Liver (tissue), 10 donors: ENCODE measurements at places on chromosomes 12 and 14. TPM values are rescaled to one million over a fixed set of nuclear protein-coding genes. Genes with fewer than 3 reads are reported as not detected.

GRCh38 chr12:130645751-130646150 lies 70.3 kb downstream of the RIMBP2 start:
- no peak for DNase-seq
- H3K4me1 ChIP-seq: no peaks in the 10 kb centered on the region
- no peaks in the 10 kb centered on the region for H3K27me3 ChIP-seq

DNA sequence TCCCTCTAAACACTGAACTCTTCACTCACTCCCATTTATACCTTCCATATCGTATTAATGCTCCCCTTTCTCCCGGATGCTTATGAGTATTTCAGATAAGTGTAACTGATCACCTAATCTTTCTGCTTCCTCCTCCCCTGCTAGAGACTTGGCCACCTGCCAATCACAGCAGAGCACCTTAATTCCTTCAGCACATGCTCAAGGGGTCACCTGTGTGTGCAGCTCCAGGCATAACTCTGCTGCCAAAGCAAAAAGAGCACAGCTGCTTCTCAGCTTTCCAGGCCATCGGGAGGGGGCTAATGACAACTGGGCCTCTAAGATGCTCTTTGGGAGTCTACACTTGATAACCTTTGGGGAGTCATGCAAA lies 106.9 kb upstream of the DYRK2 start:
- no peaks in the 10 kb centered on the region for H3K4me1 ChIP-seq
- H3K36me3 ChIP-seq: no peaks in the 10 kb centered on the region
- no peak overlapping the region for H3K27ac ChIP-seq
- no peak overlapping the region for H3K4me3 ChIP-seq
- no peaks in the 10 kb centered on the region for H3K27me3 ChIP-seq
- no peak for DNase-seq

DNA sequence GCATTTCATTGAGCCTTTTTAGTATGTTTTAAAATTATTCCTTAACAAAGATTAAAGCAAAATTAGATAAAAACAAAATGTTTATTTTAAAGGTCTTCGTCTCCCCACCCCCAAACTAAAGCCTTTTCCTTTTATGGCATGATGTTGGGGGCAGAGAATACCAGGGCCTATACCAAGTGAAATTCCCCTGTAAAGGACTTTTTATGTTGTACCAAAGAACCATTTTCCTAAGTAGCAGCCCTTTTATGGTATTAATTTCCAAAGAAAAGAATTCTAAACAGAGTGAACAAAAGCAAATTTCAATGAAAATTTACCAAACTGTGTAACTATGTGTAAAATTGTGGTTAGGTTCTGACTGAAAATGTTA lies 71.9 kb upstream of the GNPNAT1 start:
- no peak overlapping the region for H3K4me3 ChIP-seq
- no peak for DNase-seq
- H3K36me3 ChIP-seq: peaks cover 15% of the 10 kb centered on the region
- H3K27me3 ChIP-seq: no peaks in the 10 kb centered on the region
- H3K4me1 ChIP-seq: peaks cover 10% of the 10 kb centered on the region

DNA sequence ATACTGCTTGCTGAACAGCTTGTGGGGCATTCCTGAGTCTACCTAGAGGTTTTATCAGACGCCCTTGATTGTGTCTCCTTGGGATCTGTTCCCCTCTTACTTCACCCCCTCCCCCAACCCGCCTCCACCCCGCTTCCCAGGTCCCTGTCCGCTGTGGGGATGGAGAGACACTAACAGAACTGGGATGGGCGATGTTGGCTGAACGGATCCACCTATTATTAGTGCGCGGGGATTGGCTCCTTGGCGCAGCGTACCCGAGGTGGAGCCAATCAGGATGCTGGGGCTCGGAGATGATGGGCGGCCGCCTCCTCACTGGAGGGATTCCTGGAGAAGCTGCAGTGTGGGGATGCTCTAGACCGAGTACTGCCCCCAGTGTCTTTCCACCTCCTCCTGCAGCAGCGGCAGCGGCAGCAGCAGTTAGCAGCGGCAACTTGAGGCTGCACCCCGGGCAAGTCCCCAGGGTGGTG lies at the start of gene SYT1:
Gene SYT1, plus strand, starts transcription at position 372 of the 467 bp plus-strand sequence.
- H3K27me3 ChIP-seq: peaks cover 5% of the 10 kb centered on the region
- peak within 1 kb of the TSS; percentile 16 for H3K4me3 ChIP-seq
- H3K4me1 ChIP-seq: peaks cover 10% of the 10 kb centered on the region
- no peak for DNase-seq
- no peaks in the 10 kb centered on the region for H3K36me3 ChIP-seq
- H3K27ac ChIP-seq: no peak within 1 kb of the TSS

DNA sequence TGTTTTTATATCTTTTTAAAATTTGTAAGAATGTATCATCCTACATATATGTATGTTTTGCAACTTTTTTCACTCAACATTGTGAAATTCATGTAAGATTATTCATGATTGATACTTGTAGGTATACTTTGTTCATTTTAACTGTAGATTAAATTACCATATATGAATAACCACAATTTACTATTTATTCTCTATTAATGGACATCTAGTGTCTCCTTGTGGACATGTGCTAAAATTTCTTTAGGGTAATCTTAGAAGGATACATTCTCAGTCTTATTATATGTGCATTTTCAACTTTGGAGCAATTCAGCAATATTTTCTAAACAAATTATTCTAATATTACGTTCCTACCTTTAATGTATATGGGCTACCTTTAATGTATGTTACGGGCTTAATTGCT lies 192.4 kb downstream of the FUT8 start:
- H3K27me3 ChIP-seq: no peaks in the 10 kb centered on the region
- H3K4me1 ChIP-seq: no peaks in the 10 kb centered on the region
- H3K36me3 ChIP-seq: no peaks in the 10 kb centered on the region
- H3K27ac ChIP-seq: no peak overlapping the region
- no peak overlapping the region for H3K4me3 ChIP-seq

DNA sequence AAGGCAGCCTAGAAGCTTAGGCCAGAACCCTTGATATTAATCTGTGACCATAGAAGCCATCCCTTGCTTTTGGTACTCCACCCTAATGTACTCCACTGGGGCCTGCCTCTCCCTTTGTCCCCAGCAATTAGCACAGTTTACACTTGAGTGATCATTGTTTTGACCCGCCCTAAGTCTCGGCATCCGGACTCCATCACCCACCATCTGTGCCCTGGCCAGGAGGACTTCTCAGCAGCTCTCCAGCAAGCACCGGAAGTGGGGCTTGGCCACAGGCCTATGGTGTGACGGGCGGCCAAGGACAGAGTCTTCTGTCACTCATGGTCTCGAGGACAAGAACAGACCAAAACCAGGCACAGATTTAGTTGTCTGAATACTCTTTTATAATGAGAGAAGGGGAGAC lies 126.5 kb upstream of the NTF3 start:
- H3K27me3 ChIP-seq: no peaks in the 10 kb centered on the region
- no peaks in the 10 kb centered on the region for H3K4me1 ChIP-seq
- H3K4me3 ChIP-seq: no peak overlapping the region
- no peak for DNase-seq
- H3K27ac ChIP-seq: no peak overlapping the region

GRCh38 chr12:102816816-102817434 lies 100.1 kb downstream of the PAH start:
- DNase-seq: no peak
- no peaks in the 10 kb centered on the region for H3K4me1 ChIP-seq
- H3K4me3 ChIP-seq: no peak overlapping the region
- H3K27me3 ChIP-seq: no peaks in the 10 kb centered on the region

- H3K4me3 ChIP-seq: no peak overlapping the region
- DNase-seq: no peak
- H3K27ac ChIP-seq: no peak overlapping the region
- no peaks in the 10 kb centered on the region for H3K4me1 ChIP-seq
- H3K27me3 ChIP-seq: no peaks in the 10 kb centered on the region
- H3K36me3 ChIP-seq: no peaks in the 10 kb centered on the region
Measured at GRCh38 chr12:115337693-115338543, 653.9 kb upstream of the TBX3 start.

DNA sequence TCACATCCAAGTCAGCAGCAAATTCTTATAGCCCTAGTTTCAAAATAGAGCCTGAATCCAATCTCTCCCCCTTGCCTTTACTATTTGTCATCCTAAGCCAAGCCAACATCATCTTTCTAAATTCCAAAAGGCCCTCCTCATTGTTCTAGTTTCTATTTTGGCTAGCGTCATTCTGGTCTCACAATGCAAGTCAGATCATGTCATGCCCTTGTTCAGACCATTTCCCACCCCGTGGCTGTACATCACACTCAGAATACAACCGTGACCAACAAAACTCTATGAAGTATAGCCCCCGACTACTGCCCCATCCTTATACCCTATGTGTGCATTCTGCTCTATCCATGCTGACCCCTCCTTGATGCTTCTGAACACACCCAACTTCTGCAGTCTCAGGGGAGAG lies 12.3 kb upstream of the GNG2 start:
- no peak overlapping the region for H3K4me3 ChIP-seq
- DNase-seq: no peak
- peak overlapping the region; percentile 88 for H3K27ac ChIP-seq

- H3K4me1 ChIP-seq: no peaks in the 10 kb centered on the region
- H3K36me3 ChIP-seq: no peaks in the 10 kb centered on the region
- no peak for DNase-seq
- H3K27ac ChIP-seq: no peak overlapping the region
Measured at GRCh38 chr14:61042220-61042619, 61.2 kb downstream of the SLC38A6 start.

GRCh38 chr12:132873724-132874123 lies 13.7 kb downstream of the CHFR start:
- H3K27ac ChIP-seq: no peak overlapping the region
- no peak overlapping the region for H3K4me3 ChIP-seq
- DNase-seq: no peak
- H3K36me3 ChIP-seq: peaks cover 56% of the 10 kb centered on the region
- H3K4me1 ChIP-seq: no peaks in the 10 kb centered on the region

DNA sequence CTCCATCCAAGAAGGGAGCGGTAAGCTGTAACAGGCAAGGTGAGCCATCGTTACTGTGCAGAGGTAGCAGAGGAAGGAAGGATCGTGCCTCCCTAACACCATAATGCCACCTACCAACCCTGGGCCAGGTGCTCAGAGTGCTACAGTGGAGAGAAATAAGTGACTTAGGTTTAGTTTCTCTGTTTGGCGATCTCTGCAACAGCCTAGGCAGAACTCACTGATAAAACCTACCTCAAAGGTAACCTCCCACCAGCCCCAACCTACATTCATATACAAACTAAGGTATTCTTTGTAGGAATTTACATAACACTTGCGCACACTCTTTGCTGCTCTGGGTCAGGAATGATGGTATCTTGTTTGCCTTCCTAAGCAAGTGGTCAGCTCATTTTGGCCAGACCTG lies 93.4 kb upstream of the TMEM132D start:
- no peak for DNase-seq
- H3K4me3 ChIP-seq: no peak overlapping the region

DNA sequence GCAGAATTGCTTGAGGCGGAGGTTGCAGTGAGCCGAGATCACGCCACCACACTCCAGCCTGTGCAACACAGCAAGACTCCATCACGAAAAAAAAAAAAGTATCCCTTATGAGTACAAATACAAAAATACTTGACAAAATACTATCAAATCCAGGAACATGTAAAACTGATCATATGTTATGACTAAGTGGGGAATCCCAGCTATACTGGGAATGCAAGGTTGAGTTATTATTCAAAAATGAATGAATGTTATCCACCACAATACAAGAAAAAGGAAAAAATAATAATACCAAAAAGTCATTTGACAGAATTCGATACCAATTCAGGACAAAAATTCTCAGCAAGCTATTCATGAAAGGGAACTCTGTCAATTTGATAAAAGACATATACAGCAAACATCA lies 32.6 kb downstream of the MOK start:
- H3K4me1 ChIP-seq: no peaks in the 10 kb centered on the region
- no peaks in the 10 kb centered on the region for H3K36me3 ChIP-seq
- no peak for DNase-seq

DNA sequence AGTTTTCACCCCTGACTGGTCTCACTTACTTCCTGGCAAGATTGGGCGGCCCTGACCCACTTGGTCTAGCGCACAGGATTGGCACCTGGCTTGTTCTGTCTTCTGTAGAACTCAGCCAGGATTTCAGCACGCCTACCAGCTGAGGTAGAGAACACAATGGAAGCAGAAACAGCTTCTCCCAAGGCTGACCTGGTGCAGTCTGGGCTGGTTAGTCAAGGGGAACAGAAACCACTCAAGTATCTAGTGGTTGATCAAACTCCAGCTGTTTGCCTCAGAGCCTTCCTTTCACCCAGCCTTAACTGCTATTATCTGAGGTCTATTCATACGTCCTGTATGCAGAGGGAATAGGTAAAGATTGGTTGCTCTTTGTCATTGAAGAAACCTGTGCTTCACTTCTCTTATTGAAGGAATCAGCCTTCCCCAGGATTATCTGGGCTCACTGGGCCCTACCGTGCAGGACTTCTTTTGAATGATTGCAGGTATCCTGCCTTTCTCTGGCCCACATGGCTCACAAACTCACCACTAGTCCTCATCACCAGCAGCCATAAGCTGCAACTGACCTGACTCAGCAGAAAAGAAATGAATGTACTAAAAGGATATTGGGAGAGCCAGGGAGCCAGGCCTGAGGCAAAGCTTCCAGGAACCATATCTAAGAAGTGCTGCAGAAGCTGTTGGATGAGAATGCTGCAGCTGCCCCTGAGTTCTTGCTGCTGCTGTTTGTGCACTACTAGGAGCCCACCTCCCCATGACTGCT lies 2.5 kb upstream of the PLEKHD1 start:
- H3K36me3 ChIP-seq: no peaks in the 10 kb centered on the region
- H3K27ac ChIP-seq: no peak overlapping the region
- peaks cover 2% of the 10 kb centered on the region for H3K27me3 ChIP-seq
- DNase-seq: no peak

DNA sequence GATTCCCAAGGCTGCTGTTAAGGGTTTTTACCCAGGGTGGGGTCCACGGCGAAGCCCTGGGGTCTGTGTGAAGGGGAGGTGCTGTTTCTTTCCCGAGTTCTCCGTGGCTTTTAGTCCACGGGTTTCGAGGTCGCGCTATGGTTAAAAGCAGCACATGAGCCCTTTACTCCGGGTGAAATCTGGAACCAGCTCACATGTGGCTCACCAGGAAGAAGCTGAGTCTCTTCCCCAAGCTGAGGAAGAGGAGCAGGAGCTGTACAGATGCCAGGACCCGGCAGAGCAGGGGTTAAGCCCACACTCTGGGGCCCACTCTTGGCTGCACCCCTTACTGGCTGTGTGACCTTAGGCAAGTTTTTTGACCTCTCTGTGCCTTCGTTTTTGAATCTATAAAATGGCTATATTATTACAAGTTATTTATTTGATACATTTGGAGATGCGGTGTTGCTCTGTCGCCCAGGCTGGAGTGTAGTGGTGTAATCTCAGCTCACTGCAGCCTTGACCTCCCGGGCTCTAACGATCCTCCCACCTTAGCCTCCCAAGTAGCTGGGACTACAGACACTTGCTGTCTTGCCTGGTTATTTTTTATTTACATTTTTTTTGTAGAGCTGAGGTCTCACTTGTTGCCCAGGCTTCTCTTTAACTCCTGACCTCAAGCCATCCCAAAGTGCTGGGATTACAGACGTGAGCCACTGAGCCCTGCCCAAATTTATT lies 266.3 kb downstream of the AACS start:
- DNase-seq: no peak
- peak overlapping the region; percentile 40 for H3K4me3 ChIP-seq
- no peaks in the 10 kb centered on the region for H3K36me3 ChIP-seq
- peaks cover 19% of the 10 kb centered on the region for H3K27me3 ChIP-seq

- H3K27ac ChIP-seq: no peak overlapping the region
- no peaks in the 10 kb centered on the region for H3K36me3 ChIP-seq
- no peak overlapping the region for H3K4me3 ChIP-seq
- no peak for DNase-seq
- H3K27me3 ChIP-seq: no peaks in the 10 kb centered on the region
Measured at GRCh38 chr14:61416591-61416990, 95.2 kb downstream of the PRKCH start.

- H3K36me3 ChIP-seq: no peaks in the 10 kb centered on the region
- no peaks in the 10 kb centered on the region for H3K27me3 ChIP-seq
Measured at GRCh38 chr12:114984634-114985061, 300.7 kb upstream of the TBX3 start.

The ACSS3 gene
- 94.3 TPM for total RNA-seq

The GALNT16 gene
- 0.28 TPM for total RNA-seq

The RNASE2 gene
- 0.59 TPM for total RNA-seq

The BMP4 gene
- total RNA-seq: 2.1 TPM

The SLC25A3 gene
- total RNA-seq: 223 TPM

The INTS13 gene
- 12.7 TPM for total RNA-seq
